ENCODE measurements at places on chromosomes 12 and 14. TPM values are rescaled to one million over a fixed set of nuclear protein-coding genes. Genes with fewer than 3 reads are reported as not detected.

GRCh38 chr14:90781344-90781761 is 34.9 kb downstream of the TTC7B start:
- no peak for DNase-seq

- DNase-seq: no peak
These were observed 54.6 kb upstream of the ATXN7L3B start for GRCh38 chr12:74483057-74483456.

LRP1 gene
- total RNA-seq: 3.2 TPM

GLIPR1L2 gene
- total RNA-seq: 0.05 TPM

All from dermis blood vessel endothelial cell (primary cell).